Stimulated activated CD4-positive, alpha-beta T cell treated with anti-CD3 and anti-CD28 coated beads, Interleukin-1b, Interleukin-23, amount 100 ng/mL, for 1 hour (primary cell): ENCODE measurements at places on chromosomes 16 and 17.
A peak's percentile ranks its signal among the peaks of the same experiment; 100 is the strongest.

- DNase-seq: no peak
Measured at GRCh38 chr17:66957951-66958579, 6.4 kb upstream of the CACNG4 start.

- no peak for DNase-seq
Measured at GRCh38 chr16:14470788-14471187, 159.3 kb downstream of the PARN start.

GRCh38 chr16:525123-525519 is 2.4 kb upstream of the CAPN15 start:
- DNase-seq: no peak

GRCh38 chr17:64749306-64749705 is 87.2 kb upstream of the SMURF2 start:
- no peak for DNase-seq

DNA sequence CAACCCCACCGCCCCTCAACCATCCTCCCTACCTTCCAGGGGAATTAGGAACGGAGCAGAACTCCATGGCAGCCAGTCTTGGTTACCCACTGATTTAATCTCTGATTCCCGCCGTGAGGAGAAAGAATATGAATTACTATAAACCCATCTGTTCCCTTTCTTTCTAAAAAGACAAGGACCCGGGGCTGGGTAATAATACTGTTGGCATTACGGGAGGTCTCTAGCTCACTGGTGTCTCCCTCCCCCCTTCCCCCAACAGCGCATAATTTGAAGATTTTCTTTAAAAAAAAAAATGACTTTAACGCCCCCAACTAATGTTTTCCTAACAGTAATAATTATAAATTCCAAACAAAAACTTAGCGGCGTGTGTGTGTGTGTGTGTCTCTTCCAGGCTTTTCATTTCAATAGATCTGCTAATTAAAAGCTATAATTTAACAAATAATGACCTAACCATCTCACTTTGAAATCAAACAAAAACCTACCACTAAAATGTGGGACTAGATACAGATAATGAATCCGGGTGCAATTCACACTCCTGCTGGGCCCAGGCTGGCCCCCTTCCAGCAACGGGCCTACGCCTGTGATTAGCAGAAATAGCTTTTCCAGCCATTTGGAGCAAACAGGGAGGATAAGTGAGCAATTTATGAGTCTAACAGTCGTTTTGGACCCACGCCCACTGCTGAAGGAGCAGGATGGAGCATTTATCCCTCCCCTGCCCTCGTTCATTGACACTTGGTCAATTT is 18.2 kb upstream of the BHLHA9 start:
- no peak for DNase-seq

DNA sequence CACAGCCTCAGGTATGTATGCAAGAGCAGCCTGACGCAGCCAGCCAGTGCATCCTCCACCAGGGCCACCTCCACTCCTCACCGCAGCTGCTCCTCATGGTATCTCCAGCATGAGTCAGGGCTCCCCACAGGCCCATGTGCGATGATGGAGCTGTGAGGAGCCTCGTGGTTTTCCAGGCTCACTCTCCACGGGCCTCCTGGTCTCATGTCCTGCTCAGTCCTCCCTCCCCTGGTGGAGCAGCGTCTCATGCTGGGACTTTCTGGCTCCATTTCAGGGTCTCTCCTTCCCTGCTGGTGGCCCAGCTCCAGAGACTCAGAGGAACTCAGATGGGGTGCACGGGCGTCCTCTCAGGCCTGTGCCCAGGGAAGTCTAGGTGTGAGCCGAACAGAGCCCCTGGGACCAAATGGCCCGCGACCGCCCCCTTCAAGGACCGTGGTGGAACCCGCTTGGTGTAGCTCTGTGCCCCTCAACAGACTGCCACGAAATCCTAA is 70.4 kb downstream of the METRNL start:
- DNase-seq: no peak

- DNase-seq: no peak
Measured at GRCh38 chr17:79305768-79306423, 231.3 kb downstream of the ENGASE start.

- no peak for DNase-seq
Measured at GRCh38 chr17:29176558-29177351, 3.4 kb downstream of the MYO18A start.

- DNase-seq: no peak
Measured at GRCh38 chr16:50308237-50308965, 42.0 kb downstream of the ADCY7 start.

GRCh38 chr16:7271486-7271885 is 61.2 kb upstream of the RBFOX1 start:
- no peak for DNase-seq

- DNase-seq: no peak
Measured at GRCh38 chr17:1714427-1714979, 4.3 kb upstream of the TLCD2 start.

DNA sequence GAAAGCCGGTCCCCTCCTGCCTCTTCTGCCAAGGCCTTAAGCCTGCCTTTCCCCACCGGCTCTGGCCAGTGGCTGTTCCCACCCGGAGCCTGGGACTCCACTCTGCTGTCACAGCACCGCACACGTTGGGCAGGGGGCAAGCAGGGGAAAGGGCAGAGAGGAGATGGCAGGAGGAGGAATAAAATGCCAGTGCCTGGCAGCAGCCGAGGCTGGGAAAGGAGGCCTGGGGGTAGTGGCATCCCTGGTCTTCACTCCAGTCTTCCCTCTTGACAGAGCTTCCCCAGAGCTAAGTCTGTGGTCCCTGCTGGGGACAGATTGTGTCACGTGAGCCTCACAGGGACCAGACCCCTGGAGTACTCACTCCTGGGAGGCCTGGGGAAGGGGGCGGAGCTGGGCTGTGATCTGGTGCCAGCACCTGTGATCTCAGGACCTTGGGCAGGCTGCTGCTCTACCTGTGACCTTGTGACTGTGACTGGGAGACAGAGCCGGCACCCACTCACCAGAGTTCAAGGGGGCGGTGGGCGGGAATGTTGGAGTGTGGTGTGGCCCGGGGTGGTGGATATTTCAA is 97.2 kb upstream of the GSE1 start:
- DNase-seq: no peak

DNA sequence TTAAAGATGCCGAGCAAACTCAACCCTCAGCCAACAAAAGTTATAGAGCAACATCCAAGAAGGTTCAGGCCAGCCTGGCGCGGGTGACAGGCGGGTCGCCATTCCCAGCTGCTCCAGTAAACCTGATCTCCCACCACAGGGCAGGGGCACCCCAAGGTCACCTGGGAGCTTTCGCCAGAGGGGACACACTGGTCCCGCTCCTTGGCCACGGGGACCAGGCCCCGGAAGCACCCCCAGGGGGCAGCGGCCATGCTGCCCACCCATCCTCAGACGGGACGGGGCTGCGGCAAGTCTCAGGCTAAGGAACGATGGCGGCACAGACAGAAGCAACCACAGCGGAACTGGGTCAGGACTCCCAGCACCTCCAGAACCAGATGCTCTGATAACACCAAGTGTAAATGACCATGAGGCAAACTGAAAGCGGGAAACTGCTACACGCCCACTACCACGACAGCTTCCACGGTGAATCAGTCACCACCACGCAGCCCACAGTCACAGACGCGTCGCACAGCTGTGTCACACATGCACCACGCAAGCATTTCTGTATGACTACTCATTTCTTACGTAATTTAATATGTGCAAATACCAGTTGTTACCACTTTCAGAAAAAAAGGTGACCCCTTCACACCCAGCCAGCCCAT is 14.1 kb upstream of the CCDC154 start:
- no peak for DNase-seq

DNA sequence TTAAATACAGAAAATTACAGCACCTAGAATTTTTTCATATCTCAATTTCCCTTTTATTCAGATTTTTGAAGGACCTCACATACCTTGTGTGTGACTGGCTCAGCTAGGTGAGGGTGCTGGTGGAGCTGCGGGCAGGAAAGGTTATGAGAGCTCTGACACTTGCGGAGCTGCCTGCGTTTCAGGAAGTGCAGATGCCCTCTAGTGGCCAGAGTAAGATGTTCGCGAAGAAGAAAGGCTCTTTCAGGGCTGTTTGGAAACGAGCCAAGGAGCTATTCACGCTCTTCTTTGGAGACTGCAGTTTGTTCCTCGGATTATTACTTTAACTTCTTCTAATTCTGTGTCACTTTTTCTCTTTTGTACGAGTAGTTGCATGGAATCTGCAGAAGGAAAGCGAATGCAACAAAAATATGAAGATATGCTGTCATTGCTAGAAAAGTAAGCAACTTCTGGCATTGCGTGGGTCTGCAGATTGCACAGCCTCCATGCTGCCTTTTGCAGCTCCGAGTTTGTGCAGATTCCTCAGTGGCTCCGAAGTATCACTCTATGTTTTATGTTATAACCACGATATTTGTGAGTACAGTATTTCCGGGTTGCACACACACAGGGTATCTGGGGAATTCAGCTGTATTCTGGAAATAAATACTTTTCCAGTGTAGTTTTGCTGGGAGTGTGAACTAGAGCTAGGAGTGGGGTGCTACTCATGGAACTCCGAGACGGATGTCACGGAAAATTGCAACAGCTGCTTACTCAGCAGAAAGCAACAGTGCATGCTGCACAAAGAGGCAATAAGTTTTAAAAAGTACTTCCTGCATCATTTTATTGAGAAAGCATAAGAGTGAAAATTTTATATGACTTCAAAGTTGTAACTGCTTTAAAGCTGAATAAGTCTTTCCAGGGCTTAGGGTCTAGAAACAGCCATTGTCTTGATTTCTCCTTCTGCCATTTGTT is 46.3 kb downstream of the DNAH9 start:
- DNase-seq: no peak

DNA sequence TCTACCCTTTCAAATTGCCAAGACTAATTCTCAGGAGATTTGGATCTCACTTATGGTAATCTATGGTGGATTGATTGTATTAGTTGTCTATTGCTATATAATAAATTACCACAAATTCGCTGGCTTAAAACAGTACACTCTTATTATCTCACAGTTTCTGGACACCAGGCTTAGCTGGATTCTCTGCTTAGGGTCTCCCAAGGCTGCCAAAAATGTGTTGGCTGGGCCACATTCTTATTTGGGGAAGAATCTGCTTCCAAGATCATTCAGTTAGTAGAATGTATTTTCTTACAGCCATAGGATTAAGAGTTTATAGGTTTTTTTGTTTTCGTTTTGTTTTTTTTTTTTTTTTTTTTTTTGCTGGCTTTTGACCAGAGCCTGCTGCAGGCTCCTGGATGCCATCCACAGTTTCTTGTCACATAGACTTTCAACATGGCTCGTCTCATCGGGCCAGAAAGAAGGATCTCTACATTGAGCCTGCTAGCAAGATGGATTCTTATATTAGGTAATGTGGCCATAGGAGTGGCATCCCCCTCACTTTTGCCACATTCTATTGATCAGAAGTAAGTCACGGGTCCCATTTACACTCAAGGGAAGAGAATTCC is 415.3 kb downstream of the KIF2B start:
- DNase-seq: no peak

GRCh38 chr17:75876938-75877751 is 1.2 kb downstream of the TRIM47 start:
- no peak for DNase-seq

DNA sequence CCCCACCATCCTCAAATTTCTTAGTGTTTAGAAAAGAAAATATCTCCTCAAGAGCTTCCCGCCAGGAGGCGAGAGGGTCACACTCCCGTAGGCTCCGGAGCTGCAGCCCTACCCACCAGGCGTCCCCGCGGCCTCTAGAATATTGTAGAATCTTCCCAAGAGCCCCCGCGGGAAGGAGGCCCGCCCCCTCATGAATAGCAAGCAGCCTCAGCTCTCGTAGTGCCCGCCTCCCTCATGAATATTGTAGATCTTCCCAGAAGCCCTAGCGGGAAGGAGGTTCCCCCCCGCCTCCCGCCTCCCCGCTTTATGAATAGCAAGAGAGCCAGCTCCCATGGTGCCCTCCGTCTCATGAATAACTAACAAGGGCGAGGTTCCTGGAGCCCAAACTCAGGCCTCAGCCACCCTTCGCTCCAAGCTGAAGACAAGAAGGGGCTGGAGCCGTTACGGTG is at the start of gene FBXO47:
FBXO47 (minus strand) TSS at position 114 of the 449 bp plus-strand sequence. CDS start 4,378 bp downstream, outside the sequence.
- peak; percentile 59 for DNase-seq

GRCh38 chr17:66547151-66547865 is 244.9 kb downstream of the PRKCA start:
- no peak for DNase-seq

GRCh38 chr17:63988741-63989621 is 9.2 kb upstream of the PRR29 start:
- DNase-seq: no peak

DNA sequence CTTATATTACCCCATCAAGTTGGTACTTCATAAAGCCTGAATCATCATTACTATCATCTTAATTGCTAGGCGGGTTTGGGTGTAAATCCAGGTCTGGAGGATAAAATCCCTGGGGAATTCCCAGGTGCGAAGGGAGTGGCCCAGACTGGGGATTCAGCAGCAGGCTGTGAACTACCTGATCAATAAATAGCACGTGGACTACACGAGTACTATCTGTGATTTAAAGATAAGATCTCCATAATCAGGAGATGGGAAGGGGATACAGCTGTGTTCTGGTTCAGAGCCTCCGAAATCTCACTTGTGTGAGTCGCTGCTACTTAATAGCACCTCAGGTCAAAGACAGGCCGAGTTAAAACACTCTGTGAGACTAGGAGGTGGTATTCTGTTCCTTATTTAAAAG is 512.6 kb upstream of the ZFHX3 start:
- DNase-seq: no peak

- DNase-seq: no peak
Measured at GRCh38 chr16:4019371-4019791, 96.9 kb downstream of the ADCY9 start.

DNA sequence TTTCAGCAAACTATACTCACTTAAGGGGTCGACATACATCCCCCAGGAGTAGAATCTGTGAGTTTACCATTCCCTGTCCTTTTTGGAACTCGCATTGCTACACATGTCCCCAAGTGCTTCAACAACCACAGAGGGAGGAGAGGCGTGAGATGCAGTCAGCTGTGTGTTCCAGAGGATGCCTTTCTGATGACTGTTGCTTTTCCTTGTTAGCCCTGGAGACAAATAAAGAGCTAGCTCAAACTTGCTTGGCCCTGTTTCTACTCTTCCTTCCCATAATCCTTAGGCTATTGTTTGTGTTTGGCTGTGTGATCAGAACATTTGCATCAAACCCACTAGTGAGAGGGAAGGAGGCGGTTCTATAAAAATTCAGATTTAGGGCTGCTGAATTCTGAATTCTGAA is 264.0 kb downstream of the ENGASE start:
- DNase-seq: no peak

DNA sequence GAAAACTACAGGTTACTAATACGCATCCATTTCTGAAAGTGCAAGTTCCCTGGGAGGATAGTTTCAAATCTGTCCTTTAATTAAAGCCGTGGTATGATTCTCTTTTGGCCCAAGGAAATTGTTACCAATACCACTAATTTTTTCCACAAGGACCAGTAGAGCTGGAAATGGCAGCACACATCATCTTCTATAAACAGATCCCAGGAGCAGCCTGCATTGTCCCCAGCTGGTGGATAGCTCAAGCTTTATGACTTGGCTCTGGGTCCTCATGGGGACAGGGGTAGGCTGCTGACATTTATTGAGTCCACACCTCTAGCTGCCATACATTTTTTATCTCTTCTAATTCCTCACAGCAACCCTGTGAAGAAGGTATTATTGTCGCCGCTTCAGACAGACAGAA is 35.8 kb upstream of the BHLHA9 start:
- no peak for DNase-seq

GRCh38 chr16:48318630-48319029 is 66.6 kb downstream of the SIAH1 start:
- DNase-seq: no peak

- no peak for DNase-seq
Measured at GRCh38 chr17:80942423-80943345, 49.0 kb upstream of the CHMP6 start.

- DNase-seq: no peak
Measured at GRCh38 chr17:60443713-60444112, 21.4 kb downstream of the CHCT1 start.

- no peak for DNase-seq
Measured at GRCh38 chr17:33976831-33977230, 278.3 kb upstream of the CCL2 start.
